ENCODE measurements at places on chromosomes 3 and 15.

GRCh38 chr3:74214286-74214685, 400.2 kb downstream of the CNTN3 start:
- no peak for DNase-seq

DNA sequence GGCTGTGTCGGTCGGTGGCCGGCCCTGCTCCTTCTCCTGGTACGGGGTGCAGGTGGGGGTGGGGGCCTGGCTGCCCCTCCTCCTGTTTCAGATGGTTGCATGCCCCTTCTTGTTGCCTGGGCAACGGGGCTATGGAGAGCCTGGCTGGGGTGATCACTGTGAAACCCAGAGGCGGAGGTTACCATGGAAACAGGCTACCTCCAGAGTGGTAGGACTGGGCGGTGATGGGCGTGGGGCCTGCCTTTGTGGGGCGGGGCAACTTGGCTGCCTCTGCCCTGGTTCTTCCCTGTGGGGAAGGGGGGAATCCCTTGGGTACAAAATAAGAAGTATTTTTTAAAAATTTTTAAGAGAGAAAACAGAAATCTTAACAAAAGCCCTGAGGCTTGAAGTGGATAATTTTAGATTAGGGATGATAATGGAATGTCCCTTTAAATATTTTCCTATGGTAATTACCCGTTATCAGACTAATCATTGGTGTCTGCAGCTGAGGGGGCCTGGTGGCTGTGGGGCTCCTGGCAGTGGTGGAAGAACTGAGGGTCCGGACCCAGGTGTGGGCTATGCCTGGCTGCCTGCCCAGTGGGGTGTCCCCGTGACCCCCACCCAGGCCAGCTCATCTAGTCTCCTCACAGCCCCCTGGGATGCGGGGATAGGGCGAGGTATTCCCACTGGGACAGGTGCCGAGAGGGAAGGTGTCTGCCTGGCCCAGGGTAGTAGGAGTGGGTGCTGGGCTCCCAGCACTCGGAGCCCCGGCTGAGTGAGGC, 32.5 kb downstream of the PLXNA1 start:
- peak; percentile 68 for DNase-seq

GRCh38 chr3:37628711-37629301, 232.9 kb upstream of the CTDSPL start:
- DNase-seq: no peak

DNA sequence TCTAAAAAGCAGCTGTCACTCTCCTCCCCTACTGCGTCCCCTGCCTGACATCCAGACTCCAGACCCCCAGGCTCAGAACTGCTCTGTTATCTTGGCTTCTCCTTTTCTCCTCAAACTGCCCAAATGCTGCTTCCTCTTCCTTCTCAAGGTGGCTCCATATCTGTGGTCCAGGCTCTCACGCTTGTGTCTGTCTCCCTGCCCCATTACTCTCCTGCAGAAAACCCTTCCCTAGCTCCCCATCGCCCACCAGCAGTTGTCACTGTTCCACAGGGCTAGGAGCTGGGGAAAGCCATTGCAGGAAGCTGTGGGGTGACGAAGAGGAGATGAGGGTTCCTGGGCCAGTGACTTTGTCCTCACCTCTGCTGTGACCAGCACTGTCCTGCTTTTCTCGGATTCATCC, 30.7 kb upstream of the CGNL1 start:
- DNase-seq: no peak

DNA sequence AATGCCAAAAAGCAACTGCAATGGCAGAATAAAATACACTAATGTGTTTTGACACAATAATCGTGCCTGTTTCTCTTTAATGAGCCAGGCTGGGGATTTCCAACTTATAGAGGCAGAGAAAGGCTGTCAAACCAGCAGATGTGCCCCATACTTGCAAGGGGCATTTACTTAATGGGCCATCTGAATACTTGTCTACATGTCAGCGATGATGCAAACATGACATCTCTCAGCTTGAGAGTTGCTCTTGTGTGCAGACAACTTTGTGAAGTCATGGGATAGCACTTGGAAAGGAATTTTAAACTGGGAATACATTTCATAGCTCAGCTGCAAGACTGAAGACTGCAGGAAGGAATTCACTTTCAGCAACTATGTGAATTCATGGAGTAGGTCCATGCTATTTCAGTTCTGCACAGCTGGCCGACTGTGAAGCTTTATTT, 127.4 kb upstream of the ADAMTS9 start:
- no peak for DNase-seq

- DNase-seq: no peak
Measured at GRCh38 chr15:35043373-35044095, 41.6 kb downstream of the NANOGP8 start.
